ENCODE measurements at places on chromosomes 5 and 9.

GRCh38 chr5:78926252-78926651, 58.9 kb downstream of the ARSB start:
- DNase-seq = no peak

- DNase-seq = no peak
Measured at GRCh38 chr5:157204765-157205164, 24.1 kb downstream of the ITK start.

DNA sequence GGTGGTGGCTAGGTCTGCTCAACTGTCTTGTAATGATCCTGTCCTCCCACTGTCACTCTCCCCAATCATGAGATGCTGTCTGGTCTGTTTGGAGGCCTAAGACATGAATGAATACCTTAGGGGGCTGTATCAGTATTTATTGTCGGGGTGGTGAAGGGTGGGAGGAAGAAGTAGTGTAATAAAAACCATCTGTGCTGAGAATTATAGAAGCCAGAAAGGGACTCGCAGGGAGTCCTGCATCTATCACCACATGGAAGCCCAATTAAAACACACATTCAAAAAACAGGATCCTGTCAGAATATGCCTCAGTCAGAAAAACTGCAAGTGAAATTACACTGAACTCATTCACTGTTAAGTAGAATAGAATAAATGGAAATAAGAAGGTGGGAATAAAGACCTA, 1134.3 kb upstream of the C9orf72 start:
- DNase-seq = no peak

DNA sequence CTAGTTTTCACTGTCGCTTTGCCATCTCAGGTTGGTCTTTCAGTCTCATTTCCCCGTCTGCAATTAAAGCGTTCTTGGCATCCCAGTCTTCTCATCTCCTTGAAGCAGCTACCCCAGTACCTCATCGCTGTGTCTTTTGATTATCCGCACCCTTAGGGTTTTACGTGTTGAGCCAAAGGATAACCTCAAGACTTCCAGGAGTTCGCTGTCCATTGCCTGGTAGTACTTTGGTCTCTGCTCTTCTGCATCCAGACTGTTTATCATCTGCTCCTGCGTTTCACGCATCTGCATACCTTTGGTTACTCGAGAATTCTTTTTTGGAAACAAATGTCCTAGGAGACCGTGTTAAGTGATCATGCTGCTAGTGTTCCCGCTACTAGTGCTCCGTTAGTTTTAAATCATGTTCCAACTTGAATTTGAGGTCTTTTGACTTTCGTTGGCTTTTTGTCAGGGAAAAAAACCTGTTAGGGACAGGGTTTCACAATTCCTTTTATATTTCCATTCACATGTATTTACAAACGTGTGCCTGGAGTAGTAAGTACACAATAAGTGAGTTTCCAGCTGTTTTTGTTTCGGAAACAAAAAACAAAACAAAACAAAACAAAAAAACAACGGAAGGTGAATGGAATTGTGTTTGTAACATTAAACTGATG, 888 bp downstream of the RABGAP1 start:
- no peak for DNase-seq

GRCh38 chr9:26863074-26863473, 29.5 kb downstream of the CAAP1 start:
- DNase-seq = no peak

DNA sequence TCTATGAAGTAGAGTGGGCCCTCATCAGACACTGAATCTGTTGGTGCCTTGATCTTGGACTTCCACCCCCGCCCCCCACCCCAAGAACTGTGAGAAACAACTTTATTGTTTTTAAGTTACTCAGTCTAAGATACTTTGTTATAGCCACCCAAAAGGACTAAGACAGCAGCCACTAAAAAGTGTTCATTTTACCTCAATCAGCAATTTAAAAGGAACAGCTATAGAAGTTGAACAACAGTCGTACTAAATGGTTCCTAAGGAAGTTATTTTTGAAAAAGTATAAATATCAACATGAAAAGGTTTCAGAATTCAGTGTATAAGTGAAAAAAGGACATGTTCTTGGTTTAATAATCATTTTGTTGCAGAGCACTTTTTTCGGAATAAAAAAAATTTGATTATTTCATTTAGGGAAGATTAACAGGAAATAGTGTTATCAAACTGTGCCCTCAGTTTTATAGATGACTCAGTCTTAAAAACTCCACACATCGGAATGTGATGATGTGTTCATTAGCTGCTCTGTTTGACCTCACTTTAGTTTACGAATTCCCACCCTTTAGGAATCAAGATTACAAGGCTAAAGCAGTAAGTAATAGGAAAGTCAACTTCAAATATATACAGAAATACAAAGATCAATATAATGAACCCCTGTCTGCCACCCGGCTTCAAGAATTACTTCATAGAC, 71.2 kb downstream of the MTAP start:
- DNase-seq = no peak
